Stimulated activated naive CD8-positive, alpha-beta T cell treated with anti-CD3 and anti-CD28 coated beads, Interleukin-15, amount 100 ng/mL, for 72 hours (primary cell): ENCODE measurements at places on chromosomes 12 and 14.
A peak's percentile ranks its signal among the peaks of the same experiment; 100 is the strongest.

DNA sequence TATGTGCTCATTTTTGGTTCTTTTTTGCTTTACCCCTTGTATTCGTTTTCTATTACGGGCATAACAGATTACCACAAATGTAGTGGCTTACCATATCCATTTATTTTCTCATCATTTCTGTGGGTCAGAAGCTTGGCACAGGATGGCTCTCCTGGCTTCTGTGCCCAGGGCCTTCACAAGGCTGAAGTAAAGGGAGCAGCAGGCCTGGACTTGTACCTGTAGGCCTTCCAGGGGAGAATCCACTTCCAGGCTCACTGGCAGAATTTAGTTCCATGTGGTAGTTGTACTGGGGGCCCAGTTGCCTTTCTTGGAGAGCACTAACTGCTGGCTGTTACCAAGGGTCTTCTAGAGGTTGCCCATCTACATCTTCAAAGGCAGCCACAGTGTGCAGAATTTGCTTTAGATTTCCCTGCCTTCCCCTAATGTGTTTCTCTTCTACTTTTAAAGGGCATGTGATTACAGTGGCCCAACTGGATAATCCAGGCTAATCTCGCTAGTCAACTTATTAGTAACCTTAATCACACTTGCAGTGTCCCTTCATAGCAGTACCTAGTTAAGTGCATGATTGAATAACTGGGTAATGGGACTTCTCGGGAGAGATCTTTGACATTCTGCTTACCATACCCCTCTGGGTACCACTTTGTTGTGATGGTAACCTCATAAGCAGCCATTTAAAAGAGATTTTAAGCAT lies 67.0 kb downstream of the CRADD start:
- no peak for DNase-seq

DNA sequence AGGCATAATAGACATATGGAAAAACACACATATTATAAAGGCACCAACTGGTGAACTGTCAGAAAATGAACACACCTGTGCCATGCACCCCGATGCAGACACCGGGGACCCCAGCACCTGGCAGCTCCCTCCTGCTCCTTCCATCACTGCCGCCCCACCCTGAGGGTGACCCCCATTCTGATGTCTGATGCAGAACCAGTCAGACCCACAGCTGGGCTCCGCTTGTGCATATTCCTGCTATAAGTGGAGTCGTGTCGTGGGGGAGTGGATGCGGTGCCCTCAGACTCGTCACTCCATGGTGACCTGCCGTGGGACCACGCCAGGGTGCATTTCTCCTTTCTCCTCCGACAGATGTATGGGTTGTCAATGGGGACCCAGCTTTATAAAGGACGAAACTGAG lies 45.7 kb upstream of the MEG3 start:
- no peak for DNase-seq

DNA sequence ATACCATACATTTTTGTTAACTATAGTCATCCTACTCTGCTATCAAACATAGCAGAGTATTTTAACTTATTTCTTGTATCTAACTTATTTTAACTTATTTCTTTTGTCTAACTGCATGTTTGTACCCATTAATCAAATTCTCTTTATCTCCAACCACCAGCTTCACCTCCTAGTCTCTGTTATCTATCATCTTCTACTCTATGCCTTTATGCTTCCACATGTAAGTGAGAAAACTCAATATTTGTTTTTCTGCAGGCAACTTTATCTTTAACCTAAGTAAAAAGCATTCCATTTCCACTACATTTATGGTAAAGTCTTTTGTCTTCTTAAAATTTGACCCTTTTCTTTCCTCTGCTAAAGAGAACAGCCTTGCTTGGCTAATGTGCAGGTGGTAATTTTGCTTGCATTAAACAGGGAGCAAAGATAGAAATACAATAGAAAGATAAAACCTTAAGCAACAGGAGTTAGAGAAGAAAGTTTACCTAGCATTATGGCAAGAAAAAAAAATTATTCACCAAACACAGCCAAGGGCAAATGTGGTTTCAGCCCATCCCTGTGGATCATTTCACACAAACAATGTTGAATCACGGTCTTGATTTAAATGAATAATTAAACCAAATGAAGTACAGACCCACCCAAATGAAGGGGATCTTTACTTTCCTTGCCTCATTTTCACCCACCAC lies 110.9 kb upstream of the TSPAN8 start:
- DNase-seq, result no peak

- no peak for DNase-seq
Observed at GRCh38 chr12:49279706-49280159, 14.9 kb downstream of the TUBA1C start.

- DNase-seq, result no peak
Observed at GRCh38 chr12:27305673-27306456, 26.8 kb upstream of the BMAL2 start.

DNA sequence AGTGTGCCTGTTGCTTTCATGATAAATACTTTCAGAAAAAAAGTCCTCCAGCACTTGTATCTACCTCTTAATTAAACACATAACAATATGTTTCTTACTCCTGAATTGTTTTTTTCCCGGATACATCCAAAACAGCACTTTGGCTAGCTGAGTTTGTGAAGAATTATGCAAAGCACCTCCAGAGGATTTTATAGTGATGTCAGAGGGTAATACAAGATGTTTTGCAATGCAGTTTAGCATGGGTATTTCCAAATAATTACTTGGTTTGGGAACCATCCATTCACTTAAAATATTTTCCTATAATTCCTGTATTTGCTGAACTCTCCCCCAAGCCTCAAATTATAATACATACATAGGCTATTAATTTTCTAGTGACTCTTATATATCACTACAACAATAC lies 37.7 kb upstream of the DBX2 start:
- no peak for DNase-seq

DNA sequence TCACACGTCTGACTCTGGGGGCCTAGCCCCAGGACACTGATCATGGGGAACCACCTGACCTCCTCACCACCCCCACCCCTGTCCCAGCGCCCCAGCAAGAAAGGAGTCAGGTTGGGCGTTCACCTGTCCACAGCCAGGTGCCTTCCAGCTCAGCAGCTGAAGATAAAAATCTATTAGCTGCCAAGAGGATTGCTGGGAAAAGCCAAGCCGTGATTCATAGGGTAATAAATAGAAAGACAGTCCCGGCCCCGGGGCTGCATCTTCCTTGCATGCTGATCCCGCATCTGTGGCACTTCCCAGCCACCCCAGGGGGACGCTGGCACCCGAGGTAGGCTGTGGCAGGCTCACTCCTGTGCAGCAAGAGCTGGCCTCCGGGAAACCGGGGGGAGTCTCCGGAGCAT lies 70.2 kb upstream of the NCOR2 start:
- no peak for DNase-seq

GRCh38 chr12:95674163-95674562 lies 116.4 kb downstream of the NTN4 start:
- no peak for DNase-seq

DNA sequence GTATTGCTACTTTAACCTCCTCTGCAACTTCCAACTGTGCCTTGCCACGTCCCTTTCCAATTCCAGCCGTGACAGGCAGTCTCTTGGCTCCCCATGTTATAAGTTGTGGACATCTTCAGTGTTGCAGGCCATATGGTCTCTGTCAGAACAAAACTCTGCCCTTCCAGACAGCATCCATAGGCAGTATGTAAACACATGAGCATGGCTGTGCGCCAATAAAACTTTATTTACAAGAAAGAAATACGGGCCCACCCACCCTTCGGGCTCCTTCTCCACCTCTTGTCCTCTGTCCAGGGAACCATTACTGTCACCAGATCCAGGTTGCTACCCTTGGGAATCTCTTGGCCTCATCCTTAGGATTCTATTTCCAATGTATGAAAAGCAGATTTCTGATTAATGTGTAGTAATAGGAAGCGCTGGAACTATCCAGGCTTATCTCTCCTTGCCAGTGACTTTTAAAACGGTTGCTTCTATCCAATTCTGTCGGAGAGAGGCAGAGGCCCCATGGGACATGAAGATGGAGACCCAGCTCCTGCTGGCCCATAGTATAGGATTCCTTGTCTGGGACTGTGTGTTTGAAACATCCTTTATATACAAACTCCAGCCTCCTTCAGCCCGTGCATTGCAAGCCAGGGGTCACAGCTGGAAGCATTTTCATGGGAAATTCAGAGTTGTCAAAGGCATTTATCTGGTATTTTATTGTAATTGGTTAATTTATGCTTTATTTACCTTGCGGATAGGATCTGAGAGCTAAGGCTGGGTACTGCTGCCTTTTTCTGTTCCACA lies 114.4 kb downstream of the ZNF664 start:
- no peak for DNase-seq

DNA sequence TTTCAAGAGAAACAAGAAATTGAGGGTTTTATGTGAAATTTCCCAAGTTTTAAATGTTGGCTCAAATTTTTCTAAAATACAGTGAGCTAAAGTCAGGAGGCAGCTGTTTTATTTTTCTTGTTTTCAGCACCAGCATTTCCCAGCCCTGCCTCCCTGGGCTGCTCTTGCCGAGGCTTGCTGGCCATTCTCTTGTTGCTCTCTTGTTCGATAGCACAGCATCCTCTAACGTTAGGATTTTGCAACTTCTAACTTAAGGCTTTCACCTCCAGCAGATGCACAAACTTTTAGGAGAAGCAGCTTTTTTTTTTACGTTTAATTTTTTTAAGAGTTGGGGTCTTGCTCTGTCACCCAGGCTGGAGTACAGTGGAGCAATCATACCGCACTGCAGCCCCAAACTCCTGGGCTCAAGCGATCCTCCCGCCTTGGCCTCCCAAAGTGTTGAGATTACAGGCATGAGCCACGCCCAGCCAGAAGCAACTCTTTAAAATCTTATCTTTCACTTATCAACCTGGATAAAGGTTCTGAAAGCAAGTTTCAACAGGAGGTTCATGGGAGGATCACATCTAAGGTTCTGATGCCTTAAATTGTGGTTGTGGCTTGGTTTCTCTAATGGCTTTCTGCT lies 40.2 kb downstream of the B4GALNT3 start:
- no peak for DNase-seq

GRCh38 chr14:58765418-58765831 lies 127.7 kb downstream of the DACT1 start:
- no peak for DNase-seq

GRCh38 chr12:106601031-106601430 lies 18.2 kb downstream of the RFX4 start:
- no peak for DNase-seq

DNA sequence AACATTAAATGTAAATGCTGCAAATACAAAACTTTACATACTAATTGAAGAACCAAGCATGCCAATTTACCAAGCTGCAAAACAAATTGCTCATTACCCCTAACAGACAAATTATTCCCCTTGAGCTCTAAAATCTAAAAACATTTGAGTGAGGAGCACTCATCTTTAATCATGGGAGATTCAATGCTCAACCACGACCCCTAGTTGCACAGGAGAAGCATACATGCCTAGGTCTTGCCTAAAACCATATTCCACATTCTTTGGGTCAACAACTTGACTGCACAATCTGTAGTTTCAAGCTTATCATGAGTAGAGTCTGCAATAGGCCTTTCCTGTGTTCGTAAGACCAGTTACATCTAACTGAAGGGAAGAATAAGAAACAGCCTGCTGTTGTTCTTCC lies 69.7 kb downstream of the MGAT4C start:
- no peak for DNase-seq

DNA sequence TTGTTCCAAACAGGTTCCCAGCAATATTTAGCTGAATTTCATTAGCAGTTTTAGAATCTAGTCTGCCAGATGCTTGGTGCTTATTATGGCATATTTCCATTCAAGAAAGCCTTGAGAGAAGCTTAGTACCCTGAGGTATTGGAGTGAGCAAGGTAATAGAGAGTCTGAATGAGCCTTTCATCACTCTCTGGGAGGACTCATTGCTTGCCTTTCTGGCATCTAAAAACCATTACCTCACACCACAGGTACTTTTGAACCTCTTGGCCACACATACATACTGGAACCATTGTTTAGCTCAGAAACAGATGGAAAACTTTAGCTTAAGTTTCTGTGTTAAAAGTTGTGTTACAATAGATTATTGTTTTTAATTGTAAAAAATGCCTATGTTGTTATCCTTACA lies 27.4 kb upstream of the KCNH3 start:
- no peak for DNase-seq

DNA sequence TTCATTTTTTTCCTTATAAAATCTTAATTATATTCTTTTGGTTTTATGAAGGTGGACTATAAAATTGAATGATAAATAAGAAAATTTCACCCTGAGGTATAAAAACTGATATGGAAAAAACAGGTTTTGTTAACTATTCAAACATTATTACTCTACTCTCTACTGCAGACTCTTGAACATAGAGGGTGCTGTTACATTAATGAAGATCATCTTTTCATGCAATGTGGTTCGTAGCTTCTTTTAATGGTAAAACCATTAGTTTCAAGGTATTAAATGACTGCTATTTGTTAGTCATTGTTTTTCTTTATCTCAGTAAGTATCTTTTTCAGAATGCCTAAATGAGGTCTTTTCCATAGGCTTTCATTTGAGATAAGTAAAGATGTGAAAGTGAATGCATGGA lies 510.4 kb downstream of the SLC16A7 start:
- no peak for DNase-seq

- no peak for DNase-seq
Observed at GRCh38 chr14:101073598-101073965, 170.1 kb upstream of the RTL1 start.

- DNase-seq, result no peak
Observed at GRCh38 chr12:124786061-124786964, 77.4 kb downstream of the SCARB1 start.

DNA sequence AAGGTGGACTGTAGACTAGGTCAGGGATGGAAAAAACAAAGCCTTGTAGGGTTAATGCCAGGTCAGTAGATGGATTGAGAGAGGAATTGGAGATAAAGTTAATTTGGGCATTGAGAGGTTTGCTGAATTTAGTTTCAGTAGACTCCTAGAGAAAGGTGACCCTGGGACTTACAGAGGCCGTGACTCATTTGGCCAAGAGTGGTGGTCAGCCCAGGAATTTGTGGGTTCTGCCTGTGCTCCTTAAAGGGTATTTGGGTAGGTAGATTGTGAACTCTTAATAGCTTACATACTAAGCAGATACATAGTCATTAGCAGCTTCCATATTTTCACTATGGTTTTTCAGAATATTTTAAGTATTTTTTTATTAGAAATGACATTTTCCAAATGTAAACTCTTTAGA lies 21.8 kb downstream of the PLEKHA5 start:
- no peak for DNase-seq

- DNase-seq, result no peak
Observed at GRCh38 chr14:100698066-100698465, 28.6 kb upstream of the DLK1 start.

GRCh38 chr14:60079723-60080122 lies 12.0 kb upstream of the PCNX4 start:
- no peak for DNase-seq

GRCh38 chr12:121803861-121804416 lies at the start of gene SETD1B:
SETD1B (plus strand) TSS chr12:121804009; CDS start chr12:121804738, 729 bp downstream.
- DNase-seq, result peak; percentile 65

DNA sequence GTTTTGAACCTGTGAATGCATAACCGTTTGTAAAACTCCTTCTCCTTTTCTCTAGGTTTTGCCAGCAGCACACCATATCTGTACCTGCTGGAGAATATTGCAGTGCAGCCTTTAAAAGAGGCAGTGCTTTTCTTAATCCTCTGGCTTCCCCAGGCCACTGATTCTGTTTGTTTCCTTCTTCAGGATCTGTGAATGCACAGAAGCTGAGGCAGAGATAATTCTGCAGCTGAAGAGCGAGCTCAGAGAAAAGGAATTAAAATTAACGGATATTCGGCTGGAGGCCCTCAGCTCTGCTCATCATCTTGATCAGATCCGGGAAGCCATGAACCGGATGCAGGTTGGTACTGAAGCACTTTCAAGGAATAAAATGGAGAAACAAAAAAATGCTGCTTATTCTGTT lies 348.7 kb downstream of the NAV3 start:
- no peak for DNase-seq
